Cardiac septum (tissue), 1 donor: ENCODE measurements at places on chromosomes 4 and X.

- DNase-seq = no peak
Observed at GRCh38 chrX:3638280-3638873, 75.1 kb downstream of the PRKX start.

- DNase-seq = no peak
Observed at GRCh38 chr4:7214359-7214758, 22.0 kb downstream of the SORCS2 start.

- no peak for DNase-seq
Observed at GRCh38 chr4:140472156-140472555, 25.9 kb downstream of the MGAT4D start.

- peak; percentile 67 for DNase-seq
Observed at GRCh38 chrX:107714206-107714891, 61.2 kb downstream of the TSC22D3 start.

DNA sequence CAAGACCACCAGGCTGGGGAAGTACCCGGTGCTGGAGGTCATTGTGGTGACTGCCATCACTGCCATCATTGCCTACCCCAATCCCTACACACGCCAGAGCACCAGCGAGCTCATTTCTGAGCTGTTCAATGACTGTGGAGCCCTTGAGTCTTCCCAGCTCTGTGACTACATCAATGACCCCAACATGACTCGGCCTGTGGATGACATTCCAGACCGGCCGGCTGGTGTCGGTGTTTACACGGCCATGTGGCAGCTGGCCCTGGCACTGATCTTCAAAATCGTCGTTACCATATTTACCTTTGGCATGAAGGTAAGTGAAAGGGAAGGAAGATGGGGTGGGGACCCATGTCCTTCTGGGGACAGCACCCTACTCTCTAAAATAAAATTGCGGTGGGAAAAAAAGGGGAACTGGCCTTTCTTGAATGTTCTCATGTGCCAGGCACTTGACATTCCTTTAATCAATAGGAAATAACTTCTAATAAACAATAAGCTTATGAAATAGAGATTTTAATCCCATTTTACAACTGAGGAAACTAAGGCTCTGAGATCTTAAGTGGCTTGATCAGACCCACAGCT is 51.6 kb downstream of the CLCN4 start:
- DNase-seq = no peak

GRCh38 chr4:74387790-74388189 is 22.8 kb downstream of the EREG start:
- no peak for DNase-seq

DNA sequence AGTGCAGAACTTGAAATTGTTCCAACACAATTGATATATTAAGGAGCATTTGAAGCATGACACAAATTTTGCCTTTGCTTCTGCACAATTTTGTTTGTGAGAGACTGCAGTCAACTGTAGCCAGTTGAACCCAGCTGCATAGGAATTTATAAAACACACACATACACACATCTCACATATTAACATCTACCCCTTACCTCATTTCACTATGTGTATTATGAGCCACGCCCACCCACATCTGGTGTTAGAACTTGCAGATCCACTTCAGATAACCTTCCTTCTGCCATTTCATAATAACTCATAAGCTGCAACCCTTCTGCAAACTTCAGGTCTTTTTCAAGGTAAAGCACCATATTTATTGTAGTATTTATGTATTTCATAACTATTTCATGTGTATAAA is 188.1 kb upstream of the WDFY3 start:
- no peak for DNase-seq

- no peak for DNase-seq
Observed at GRCh38 chr4:186948361-186949242, 224.9 kb upstream of the FAT1 start.

DNA sequence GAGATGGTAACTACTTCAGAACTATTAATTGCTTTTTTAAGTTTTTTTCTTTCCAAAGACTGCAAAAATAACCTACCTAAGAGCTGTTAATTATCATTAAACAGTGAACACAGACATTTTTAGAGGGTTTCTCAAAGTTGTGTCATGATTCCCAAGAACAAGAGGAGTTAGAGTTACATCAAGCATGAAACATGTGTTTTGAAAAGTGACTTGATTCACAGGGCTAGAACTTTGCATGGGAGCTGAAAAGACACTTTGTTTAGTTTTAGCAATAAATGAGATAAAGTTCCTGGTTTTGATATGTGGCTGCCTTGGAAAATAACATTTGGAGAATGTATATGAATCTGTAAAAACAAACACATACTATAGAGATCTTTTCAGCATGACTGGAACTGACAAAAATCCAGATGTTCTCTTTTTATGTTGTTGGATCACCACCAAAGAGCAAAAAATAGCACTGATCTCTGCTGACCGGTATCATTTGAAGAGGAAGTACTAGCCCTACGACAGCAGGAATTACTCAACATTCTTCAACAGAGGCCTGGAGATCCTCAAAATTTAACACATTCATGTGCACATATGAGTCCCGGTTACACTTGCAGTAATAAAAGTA is 173.0 kb upstream of the PCDH18 start:
- DNase-seq = no peak

DNA sequence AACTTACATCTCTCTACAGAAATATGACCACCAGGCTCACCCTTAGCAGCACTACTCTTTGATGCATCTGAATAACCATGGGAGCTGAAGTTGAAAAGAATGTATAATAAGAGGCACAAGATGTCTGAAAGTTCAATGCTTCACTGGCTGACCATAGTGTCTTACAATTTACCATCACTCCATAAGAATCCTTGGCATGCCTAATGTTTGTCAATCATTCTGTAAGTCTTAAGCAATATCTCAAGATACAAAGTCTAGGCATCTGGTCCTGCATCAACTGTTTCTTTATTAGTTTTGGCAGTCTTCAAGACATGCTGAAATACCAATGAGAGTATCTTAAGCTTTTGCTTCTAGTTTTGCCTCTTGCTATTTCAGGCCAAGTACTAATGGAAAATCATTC is 755.5 kb downstream of the STIM2 start:
- no peak for DNase-seq

GRCh38 chr4:155085843-155086530 is 122.4 kb upstream of the NPY2R start:
- no peak for DNase-seq

- DNase-seq = no peak
Observed at GRCh38 chr4:159282329-159282728, 179.4 kb downstream of the RAPGEF2 start.

GRCh38 chrX:106698693-106699092 is 27.8 kb upstream of the RNF128 start:
- DNase-seq = no peak

- DNase-seq = no peak
Observed at GRCh38 chr4:38222892-38223291, 262.7 kb downstream of the PTTG2 start.

GRCh38 chr4:18945464-18945863 is 923.9 kb upstream of the LCORL start:
- DNase-seq = no peak

GRCh38 chrX:116236666-116237065 is 66.1 kb downstream of the AGTR2 start:
- DNase-seq = no peak
